NCI-H1417 treated with DMSO at 0.1 percent for 48 hours (cell line): ENCODE measurements at places on chromosomes 5 and 9.

- DNase-seq: no peak
Measured at GRCh38 chr5:176560364-176560763, 11.2 kb downstream of the CDHR2 start.

DNA sequence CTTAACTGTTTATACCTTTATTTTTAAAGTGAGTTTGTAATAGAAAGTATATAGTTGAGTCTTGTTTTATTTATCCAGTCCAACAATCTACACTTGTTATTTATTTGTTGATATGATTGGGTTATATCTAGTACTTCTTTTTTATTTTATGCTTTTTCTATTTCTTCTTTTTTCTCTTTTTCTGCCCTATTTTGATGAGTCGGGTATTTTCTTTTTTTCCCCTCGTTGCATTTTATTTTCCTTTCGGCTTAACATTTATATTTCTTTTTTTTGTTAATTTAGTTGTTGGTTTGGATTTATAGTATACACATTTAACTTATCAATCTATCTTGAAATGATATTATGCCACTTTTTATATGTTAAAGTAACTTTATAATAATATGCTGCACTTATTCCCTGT, 111.7 kb upstream of the IZUMO3 start:
- no peak for DNase-seq

GRCh38 chr9:83639266-83639665, 16.3 kb downstream of the IDNK start:
- no peak for DNase-seq

DNA sequence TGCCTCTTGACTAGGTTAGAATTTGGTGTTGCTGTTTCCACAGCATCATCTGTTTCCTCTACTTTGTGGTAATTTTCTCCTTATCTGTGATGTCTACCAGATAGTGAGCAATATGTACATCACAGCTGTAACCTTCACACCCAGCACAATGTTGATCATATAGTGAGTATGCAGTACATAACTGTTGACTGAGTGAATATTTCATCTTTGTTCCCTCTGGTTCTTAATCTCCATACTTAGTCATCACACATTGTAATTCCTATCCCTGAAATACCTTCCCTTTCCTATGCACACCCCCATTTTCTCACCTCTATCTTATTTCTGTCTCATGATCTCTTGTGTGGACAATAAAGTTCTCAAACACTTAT, 115.9 kb downstream of the KIF4B start:
- DNase-seq: no peak

GRCh38 chr5:58496488-58496887, 5.3 kb downstream of the GAPT start:
- no peak for DNase-seq

DNA sequence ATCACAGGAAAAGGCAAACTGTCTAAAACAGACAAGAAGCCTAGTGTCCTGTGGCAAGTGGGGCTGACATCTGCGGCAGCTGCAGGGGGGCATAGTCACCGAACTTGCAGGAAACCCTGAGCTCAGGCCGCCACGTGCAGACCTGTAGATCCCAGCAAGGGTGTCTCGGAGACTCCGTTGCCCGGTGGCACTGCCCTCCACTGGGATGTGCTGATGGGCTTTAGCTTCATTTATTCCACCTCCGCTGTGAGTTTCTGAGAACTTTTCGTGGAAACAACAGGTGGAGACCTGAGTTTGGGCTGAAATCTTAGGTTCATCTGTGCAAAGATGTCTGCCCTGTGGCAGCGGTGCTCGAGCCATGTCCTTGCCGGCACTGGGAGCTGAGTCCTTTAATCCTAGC, 22.1 kb downstream of the CEP72 start:
- no peak for DNase-seq

GRCh38 chr9:133383438-133383837, 7.3 kb downstream of the STKLD1 start:
- DNase-seq: no peak

DNA sequence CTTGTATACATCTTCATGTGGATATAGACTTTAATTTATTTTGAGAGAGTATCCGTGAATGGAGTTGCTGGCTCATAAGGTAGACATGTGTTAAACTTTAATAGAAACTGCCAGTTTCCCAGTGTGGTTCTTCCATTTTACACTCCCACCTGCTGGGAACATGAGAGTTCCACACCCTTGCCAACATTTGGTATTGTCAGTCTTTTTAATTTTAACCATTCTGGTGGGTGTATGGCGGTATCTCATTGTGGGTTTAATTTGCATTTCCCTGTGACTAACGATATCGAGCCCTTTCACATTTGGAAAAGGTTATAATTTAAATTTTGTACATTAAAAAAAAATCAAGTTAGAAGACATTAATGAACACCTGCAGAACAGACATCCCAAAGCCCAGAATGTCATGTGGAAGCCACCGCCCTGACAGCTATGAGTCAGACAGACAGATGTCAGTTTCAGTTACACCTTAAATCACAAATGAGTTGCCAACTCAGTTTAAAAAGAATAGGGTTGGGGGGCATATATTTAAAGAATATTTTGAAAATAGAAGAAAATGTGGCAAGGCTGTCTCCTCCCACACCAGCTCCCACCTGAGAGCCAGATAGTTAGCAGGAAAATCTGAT, 36.9 kb downstream of the ANKRD33B start:
- DNase-seq: no peak

GRCh38 chr5:92525131-92525530, 1055.9 kb downstream of the NR2F1-AS1 start:
- DNase-seq: no peak

- no peak for DNase-seq
Measured at GRCh38 chr9:15357050-15357653, 50.1 kb upstream of the TTC39B start.

DNA sequence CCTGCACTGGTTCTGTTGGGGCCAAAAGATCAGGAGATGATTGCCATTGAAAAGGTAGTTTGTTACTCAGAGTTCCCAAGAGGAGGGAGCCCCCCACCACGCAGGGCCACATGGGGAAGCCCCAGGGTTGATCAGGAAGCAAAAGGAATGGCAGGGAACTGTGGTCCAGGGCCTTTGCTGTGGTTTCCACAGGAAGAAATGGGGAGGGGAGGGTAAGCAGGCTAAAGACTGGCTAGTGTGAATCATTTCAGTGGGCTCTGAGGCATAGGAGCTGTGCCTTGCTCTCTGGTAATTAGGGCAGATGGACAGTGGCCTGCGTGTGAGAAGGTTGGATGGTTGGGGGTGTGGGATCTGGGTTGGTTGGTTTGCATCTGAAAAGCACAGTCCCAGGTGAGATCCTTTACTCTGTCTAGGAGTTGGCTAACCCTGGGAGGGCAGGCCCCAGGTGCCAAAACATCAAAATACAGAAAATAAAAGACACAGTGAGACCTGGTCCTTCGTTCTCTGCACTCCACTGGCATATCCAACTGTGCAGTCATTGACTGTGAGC, 66.1 kb downstream of the PTPDC1 start:
- DNase-seq: no peak

DNA sequence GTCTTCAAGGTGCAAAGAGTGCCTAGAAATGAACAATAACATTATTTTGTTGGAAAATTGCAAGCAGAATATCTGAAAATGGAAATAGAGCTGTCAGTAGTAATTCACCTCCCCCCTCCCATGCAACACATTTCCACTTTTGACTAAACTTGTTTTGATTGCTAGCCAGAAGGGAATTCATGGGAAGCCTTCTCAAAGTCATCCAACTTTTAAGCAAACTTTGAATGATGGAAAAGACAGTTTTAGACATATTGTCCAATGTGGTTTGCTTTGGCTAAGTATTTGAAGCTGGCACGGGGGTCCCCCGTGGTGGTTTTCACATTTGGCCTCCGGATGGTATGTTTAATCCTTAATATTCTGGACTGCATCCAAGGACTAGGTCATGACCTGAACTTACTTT, 7.5 kb downstream of the NR2F1 start:
- no peak for DNase-seq

DNA sequence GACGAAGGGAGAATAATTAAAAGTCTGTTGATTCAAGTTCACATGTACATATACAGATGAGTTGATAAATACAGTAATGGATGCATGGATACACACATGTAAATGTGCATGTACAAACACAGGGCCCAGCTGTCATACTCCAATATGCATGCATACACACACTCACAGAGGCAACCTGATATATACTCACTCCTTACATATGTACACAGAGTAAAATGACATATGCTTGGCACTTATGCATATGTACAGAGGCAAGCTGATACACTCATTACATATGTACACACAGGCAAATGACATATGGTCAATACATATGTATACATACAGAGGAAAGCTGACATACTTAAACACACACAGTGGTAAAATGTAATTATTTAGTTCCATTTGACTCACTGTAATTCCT, 7.2 kb upstream of the TMEFF1 start:
- DNase-seq: no peak

GRCh38 chr5:102843997-102844396, 88.9 kb downstream of the PAM start:
- no peak for DNase-seq
